ENCODE measurements at places on chromosomes 4 and X.

DNA sequence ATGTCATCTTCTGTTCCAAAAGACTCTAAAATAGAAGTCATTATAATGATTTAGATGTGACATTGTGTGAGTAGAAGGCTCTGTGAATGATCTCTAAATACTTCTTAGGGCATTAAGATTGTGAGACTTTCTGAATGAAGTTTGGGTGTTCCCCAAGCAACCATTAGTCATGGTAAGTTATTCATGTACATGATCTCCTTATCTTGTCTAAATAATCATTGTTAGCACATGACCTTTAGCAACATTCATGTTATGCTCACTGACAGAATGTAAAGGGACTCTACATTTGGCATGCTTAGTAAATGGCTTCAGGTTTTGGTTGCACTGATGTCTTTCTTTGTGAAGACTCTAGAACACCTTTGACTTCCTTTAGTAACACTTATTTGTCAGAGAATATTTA is 140.8 kb upstream of the AGA start:
- DNase-seq = no peak

DNA sequence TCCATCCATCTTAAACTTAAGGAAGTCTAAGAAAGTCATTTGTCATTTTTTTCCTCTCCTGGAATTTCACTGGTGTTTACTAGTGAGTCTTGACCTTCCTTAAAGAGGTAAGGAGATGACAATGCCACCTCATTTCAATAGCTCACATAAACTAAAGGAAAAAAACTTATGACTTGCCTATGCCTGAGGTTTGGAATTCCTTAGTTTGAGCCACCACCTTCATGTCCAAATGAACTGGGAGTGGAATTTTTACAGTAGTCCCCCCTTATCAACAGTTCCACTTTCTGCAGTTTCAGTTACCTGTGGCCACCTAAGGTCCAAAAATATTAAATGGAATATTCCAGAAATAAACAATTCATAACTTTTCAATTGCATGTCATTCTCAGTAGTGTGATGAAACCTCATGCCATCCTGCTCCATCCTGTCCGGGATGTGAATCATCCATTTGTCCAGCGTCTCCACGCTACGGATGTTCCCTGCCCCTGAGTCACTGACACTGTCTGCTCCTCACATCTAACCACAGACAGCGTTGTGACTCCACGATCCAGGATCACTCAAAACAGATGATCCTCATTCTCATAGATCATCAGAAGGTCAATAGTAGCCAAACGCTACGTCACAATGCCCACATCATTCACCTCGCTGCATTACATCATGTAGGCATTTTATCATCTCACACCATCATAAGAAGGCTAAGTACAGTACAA is 177.4 kb downstream of the SH3KBP1 start:
- no peak for DNase-seq

GRCh38 chrX:15474028-15474427 is 19.1 kb downstream of the PIR start:
- no peak for DNase-seq

DNA sequence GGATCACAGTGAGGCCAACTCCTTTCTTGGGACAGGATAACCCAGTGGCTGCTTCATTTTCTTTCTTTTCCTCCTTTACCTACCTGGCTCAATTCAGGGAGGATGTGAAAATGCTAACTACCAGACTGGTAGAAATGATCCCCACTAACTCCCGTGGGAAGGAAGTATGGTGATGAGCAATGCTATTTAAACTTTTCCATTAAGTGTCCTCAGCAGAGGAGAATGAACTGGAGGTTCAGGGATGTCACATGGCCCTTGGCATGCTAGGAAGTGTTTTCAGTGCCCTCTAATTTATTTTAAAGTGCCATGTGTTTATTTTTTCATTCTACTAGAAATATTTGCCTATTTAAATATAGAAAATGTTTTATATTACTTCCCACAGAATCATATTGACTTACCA is 363.9 kb downstream of the PPP3CA start:
- DNase-seq = no peak

DNA sequence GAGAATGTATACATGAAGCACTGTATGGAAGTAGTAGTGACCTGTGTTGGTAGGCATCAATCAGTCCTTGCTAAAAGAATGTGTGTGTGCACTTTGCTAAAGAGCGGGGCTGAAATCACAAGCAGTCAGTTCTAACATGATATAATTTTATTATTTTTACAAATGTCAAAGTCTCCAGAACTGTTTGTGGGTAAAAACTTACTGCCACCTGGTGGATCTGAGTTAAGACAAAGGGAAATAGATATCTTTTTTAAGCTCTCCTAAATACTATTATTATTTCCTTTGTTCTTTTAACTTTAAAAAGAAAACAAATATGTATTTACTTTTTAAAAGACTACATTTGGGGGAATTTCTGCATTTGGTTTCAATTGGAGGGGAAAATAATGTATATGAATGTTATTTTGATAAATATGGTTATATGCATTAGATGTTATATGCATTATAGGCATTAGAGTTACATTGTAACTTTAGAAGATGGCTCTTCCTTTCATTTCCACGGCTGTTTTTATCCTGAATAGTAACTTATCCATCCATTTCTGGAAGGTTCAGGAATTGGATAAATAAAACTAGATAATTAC is 7.8 kb upstream of the CLOCK start:
- DNase-seq = no peak

- no peak for DNase-seq
Observed at GRCh38 chr4:98480535-98480934, 177.9 kb downstream of the TSPAN5 start.

GRCh38 chrX:37347420-37347819 is 1.7 kb upstream of the PRRG1 start:
- DNase-seq = no peak

- DNase-seq = no peak
Observed at GRCh38 chr4:150574678-150575077, 7.3 kb upstream of the MAB21L2 start.

DNA sequence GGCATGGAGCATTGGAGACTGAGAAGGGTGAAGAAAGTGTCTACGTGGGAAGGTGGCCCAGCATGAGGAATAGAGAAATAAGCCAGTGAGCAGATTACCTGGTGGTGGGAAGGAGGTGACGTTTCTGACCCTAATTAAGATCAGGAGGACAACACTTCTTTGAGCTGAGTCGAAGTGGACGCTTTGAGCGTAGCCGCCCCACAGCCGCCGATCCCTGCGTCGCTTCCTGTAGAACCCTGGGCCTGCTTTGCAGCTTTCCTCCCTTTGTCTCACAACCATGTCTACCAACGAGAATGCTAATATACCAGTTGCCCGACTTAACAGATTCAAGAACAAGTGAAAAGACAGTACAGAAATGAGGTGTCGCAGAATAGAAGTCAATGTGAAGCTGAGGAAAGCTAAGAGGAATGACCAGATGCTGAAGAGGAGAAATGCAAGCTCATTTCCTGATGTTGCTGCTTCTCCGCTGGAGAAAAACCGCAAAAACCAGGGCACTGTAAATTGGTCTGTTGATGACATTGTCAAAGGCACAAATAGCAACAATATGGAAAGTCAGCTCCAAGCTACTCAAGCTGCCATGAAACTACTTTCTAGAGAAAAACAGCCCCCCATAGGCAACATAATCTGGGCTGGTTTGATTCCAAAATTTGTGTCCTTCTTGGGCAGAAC is 6.4 kb upstream of the ANTXR2 start:
- DNase-seq = no peak

DNA sequence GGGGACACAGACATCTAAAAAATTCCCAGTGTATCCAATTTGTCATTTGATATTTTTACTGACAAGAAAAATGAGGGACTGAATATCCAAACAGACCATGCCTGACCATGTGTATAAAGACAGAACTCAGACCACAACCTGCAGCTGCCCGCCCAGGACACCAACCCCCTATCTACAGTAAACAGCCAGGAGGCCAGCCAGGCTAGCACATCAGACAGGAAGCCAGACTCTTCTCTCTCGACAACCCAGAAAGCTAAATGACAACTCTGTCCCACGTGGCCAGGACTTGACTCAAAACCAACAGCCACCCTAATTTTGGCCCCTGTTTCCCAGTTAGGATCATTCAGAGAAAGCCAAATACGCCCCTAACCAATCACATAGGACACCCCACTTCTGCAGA is 15.1 kb downstream of the AFAP1 start:
- DNase-seq = no peak
